ENCODE measurements at places on chromosomes 1 and 21.

DNA sequence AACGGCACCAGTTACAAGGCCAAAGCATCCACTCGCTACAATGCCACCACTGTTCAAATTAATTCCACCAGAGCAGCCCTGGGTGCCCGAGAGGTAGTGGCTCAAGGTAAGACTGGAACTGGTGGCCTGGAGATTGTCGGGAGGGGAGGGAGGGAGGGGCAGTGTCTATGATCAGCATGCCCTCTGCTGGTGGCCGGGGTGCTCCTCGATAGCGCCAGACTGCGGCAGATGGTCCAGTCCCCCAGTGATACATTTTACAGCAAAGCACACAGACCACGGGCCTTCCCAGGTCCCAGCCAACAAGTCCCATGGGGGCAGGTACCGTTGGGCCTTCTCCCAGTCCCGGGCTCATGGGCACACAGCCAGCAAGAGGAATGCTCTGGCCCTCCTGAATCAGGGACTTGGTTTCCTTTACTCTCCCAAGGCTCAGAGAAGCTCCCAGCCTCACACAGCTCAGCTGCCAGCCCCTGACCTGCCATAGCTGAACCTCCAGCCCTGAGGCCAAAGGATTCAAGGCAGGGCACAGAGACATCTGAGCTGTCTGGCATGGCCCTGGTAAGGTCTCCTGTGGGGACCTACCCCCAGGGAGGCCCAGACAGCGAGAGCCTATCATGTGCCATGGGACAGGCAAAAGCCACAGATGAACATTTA, 15.3 kb downstream of the ACOT7 start:
- DNase-seq = no peak

DNA sequence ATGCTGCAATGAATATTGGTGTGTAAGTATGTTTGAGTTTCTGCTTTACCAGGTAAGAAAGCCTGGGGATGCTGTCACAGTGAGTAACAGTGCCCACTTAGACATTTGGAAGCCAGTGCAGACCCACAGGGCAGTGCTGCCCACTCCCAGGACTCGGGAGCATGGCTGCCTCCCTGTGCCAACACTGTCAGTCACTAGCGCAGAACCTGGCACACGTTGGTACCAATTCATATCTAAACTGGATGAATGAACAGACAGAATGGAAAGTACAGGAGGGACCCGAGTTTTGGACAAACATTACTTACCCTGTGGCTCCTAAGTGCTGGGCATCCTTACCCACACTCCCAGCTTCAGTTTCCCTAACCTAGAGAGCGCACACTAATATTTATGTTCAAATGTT, 1.6 kb upstream of the EVA1C start:
- DNase-seq = no peak

- DNase-seq = no peak
Measured at GRCh38 chr1:154777154-154777553, 92.9 kb downstream of the KCNN3 start.

DNA sequence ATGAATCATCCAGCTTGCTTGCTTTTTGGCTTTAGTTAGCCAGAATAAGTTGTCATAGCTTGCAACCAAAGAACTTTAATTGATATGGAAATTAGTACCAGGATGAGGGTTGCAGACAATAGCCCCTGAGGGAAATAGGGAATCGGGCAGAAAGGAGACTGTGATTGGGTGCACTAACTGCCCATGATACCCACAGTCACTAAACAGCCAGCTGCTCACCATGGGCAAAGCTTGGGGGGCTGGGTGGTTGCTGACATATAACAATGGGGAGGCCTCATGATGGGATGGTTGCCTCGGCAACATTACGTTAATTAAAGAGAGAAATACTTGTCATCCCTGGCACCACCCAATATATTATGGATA, 17.8 kb upstream of the PLA2G2E start:
- DNase-seq = no peak

DNA sequence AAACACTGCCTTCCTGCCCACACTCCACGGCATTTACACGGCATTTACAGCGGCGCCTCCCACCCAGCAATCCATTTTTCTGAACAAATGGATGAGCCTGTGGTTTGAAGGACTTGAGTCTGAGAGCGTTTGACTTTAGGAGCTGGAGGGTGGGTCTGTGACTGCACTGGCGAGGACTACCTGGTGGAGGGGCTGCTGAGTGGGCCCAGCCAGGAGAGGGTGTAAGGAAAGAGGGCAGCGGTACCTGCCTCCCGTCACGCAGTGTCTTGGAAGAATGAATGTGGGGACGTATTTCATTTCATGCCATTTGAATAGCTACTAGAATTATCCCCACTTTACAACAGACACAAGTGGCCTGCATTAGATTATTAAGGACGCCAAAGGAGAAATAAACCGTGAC, 62.9 kb downstream of the B3GALT5 start:
- no peak for DNase-seq

DNA sequence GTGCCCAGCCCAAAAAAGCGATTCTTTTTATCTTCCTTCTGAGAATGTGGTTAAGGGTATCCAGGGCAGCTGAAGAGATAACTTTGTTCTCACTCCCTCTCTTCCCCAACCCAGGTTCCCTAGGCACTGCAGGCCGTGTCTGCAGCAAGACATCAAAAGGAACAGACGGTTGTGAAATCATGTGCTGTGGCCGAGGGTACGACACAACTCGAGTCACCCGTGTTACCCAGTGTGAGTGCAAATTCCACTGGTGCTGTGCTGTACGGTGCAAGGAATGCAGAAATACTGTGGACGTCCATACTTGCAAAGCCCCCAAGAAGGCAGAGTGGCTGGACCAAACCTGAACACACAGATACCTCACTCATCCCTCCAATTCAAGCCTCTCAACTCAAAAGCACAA, 11.4 kb downstream of the WNT2B start:
- DNase-seq = no peak

- no peak for DNase-seq
Measured at GRCh38 chr1:225685476-225686176, 32.7 kb upstream of the ENAH start.

- no peak for DNase-seq
Measured at GRCh38 chr1:67785847-67786753, 47.2 kb downstream of the GNG12 start.

- DNase-seq = no peak
Measured at GRCh38 chr1:22914156-22914555, 58.5 kb downstream of the LACTBL1 start.

- no peak for DNase-seq
Measured at GRCh38 chr1:103146166-103146565, 37.8 kb upstream of the COL11A1 start.

DNA sequence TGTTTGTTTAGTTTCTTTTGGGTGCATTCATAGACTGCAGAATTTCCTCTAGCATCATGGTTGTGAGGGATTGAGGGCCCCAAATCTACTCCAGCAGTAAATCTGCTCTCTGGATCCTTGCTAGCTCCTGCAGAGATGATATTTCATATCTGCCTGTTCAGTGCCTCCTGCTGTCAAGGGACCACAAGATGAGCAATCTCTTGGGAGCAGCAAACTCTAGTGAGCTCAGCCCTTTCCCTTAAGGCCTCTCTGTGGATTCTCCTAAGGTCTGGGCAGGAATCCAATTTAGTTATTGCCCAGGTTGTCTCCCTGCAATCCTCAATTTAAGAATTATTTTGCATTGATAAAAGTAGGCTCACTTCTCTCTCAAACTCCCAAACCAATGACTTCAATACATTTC, 76.9 kb downstream of the RGS18 start:
- no peak for DNase-seq

- DNase-seq = no peak
Measured at GRCh38 chr1:38826262-38826661, 33.3 kb downstream of the RRAGC start.

DNA sequence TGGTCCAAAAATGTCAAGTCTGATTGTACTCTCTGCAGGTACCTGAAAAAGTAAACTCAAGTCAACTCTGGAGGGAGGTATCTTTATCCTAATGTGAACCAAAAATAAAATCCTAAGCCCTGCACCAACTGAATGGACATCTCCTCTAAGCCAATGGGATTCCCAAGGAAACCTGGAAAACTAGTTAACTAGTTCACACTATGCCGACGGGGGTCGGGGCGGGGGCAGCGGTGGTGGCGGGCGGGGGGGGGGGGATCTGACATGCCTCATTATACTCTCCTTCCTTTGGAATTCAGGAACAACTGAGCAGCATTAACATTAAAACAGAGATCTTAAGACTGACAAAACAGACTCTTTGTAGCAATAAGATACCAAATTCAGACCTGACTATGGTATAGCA, 452.6 kb upstream of the CAMK1G start:
- DNase-seq = no peak

DNA sequence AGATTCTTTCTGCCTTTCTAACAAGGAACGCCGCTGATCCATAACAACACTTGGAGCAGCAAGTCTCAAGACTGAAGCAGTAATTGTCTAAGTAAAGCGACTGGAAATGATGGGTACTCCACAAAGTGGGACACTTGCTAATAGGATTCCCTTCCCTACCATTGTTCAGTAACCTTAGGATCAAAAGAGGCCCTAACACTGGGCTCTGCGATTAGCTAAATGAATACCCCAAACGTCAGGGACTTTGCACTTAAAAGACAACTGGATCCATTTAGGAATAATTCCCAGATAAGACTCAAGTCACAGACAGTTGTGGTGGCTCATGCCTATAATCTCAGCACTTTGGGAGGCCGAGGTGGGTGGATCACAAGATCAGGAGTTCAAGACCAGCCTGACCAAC, 221.9 kb upstream of the FGGY start:
- no peak for DNase-seq

DNA sequence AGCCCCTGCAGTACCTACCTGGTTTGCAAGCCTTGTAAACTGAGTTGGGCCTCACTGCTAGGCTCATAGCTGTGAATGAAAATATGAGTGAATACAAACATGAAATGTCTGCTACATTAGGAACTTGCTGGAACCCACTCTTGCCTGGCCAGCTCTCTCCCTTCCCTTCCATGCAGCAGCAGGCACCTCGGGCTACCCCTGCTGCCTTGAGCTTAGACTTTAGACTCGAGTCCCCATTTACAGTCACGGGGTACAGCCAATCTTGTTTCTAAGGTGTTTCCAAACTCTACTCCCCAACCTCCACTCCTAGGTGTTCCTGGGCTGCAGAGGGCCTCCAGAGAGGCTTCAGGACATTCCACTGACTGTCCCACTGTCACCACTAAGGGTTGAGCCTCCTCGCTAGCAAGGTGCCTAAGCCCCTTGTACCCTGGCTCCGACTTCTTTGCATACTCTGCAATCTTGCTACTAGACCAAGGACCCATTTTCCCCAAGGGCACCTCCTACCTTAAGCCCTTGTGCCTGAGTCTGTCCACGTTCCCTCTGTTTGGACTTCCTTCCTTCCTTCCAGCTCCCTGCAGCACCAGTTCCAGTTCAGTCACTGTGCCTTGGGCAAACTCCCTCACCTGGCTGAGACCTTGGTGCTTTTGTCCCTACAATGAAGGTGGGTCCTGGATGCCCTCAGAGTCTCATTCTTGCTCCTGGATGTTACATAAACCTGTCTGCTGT, 36.9 kb downstream of the CDK18 start:
- DNase-seq = no peak

GRCh38 chr21:28136656-28137255, 855.9 kb downstream of the LTN1 start:
- DNase-seq = no peak

DNA sequence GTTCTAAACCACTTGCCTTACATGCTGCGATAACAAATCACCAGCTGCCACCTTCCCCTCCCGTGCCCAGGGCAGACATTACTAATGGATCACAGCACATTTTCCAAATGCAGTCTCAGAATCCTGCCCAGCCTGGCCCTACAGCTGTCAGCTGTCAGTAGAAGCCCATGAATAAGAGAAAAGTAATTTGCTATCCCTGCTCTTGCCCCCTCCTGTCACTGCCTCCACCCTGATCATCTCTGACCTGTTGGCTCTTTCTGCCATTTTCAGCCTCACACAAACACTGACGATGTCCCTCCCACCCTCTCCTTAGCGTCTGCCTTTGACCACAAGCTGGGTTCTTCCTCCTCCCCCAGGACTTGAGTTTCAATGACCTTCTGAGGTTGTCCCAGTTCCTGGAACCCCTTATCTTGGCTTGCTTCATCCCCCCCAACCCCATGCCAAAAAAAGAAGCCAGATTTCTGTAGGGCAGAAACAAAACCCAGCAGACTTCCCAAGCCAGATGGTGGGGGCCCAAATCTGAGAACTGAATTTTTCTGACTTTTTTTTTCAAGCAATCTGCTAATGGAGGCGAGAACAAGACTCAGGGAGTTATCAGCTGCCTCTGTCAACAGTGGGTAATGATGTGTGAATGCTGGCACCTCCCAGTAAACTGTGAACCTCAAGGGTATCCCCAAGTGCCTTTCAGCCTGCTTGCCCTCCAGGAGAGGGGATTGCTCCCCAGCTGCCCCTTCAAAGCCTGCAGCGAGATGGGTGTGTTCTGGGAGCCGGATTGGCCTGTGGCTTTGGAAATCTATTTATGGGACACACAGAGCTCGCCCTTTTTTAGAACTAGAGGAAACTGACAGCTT, 216.5 kb upstream of the VAMP3 start:
- DNase-seq = no peak

DNA sequence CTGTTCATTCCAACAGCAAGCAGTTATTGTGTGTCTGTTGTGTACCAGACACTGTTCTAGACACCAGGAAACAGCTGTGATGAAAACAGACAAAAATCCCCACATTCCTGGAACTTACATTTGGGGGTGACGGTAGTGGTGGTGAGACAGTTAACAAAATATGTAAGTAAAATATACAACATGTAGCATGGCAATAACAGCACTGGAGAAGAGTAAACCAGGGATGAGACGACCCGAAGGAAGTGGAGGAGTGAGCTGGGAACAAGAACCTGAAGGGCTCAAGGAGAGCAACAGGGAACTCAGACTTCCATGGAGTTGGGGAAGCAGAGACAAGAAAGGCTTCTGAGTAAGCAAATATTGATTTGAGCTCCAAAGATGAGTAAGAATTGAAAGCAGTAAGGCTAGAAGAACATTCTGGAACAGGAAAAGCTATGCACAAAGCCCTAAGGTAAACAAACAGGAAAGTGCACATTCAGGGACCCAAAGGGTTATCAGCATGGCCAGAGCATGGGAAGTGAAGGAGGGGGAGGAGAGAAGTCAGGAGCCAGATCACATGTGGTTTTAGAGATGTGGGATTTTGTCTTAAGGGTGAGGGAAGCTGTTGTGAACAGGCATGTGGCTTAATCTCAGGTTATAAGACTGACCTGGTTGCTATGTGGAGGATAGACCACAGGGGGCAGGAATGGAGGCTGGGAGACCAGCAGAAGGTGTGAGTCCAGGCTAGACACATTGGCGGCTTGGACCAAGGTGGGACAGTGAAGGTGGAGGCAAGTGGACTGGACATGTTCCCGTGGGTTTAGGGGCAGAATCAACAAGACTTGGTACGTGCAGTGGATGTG, 7.3 kb downstream of the CSF1 start:
- DNase-seq = no peak

- DNase-seq = no peak
Measured at GRCh38 chr1:18639368-18640055, 8.9 kb downstream of the PAX7 start.

All from HS-5 (cell line).